Umbilical cord (tissue), 2 donors: ENCODE measurements at places on chromosomes 4 and X. TPM values are rescaled to one million over a fixed set of nuclear protein-coding genes. Genes with fewer than 3 reads are reported as not detected.
A peak's percentile ranks its signal among the peaks of the same experiment; 100 is the strongest.

DNA sequence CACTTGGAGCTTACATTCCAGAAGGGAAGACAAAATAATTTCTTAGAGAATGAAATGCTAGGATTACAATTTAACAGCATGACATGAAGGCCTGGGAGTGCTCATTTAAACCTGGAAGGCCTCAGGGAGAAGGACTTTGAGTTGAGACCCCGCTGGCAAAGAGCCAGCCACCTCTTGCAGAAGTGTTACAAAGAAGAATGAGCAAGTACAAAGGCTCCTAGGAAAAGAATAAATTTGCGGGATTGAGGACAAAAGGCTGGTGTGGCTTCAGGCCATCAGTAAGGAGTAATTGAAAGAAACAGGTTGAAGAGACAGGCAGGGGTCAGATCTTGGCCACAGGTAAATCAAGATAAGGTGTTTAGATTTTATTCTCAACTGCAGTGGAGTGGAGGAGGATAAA, 3.1 kb upstream of the ELOVL6 start:
- DNase-seq: no peak

- no peak for DNase-seq
Measured at GRCh38 chrX:53669258-53669657, 17.3 kb downstream of the HUWE1 start.

DNA sequence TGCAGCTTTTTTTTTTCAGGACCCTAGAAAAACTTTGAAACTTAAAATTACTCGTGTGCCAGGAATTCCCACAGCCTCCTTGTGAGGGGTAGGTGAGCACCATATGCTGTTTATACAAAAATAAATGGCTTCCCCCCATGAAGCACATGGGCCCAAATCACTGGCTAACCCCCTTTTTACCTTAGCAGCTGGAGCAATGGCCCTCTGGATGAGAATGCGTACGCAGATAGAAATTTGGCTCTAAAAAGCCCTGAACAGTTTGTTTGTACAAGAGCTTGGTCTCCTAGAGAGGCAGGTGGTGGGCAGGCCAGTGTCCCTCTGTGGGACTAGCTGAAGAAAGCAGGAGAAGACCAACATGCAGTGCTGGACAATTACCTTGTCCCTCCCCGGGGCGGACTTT, 76.5 kb downstream of the SLC9A6 start:
- DNase-seq: no peak

- no peak for DNase-seq
Measured at GRCh38 chr4:127174616-127175015, 458.1 kb upstream of the INTU start.

SSX4 gene
- total RNA-seq: not detected

ZDHHC15 gene
- 2.9 TPM for total RNA-seq

JCHAIN gene
- not detected for total RNA-seq

POLN gene
- 8.4 TPM for total RNA-seq

- DNase-seq: no peak
Measured at GRCh38 chr4:15376594-15376993, 51.2 kb upstream of the C1QTNF7 start.

GRCh38 chr4:74206088-74206825, 48.3 kb downstream of the MTHFD2L start:
- DNase-seq: peak; percentile 80

MAPK10 gene
- 135 TPM for total RNA-seq

GRCh38 chrX:36534900-36535299, 473.3 kb upstream of the FAM47C start:
- no peak for DNase-seq

GPR34 gene
- 44.5 TPM for total RNA-seq

DIPK2B gene
- total RNA-seq: 0.24 TPM

DNA sequence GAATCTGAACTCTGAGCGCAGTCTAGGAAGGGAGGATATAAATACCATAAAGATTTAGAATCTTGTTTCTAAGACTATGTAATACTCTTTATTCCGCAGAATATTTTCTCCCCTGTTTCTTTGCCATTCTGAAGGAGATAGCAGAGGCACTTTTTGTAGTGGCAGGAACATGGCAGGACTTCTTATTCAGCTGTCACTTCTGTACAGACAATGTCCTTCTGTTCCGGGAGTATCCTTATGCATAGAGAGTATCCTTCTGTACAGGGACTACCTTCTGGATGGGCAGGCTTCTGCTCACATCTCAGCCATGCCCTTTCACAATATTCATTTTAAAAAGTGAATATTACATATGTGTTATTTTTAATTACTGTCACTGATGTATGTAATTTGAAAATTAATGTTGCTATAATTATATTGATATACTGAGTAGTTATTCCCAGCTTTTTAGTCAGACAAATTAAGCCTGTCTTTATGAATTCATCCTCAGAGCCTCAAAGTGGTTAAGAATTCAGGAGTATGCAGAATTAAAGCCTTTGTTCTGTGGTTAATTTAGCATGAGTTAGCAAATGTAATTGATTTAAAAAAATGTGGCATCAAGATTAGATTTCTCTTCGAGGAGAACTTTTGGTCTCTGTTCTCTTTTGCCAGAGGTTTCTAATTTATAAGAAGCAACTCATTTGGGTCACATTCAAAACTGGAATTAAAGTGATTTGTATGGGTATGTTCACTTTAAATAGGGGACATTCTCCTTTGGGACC, 174.4 kb downstream of the FHIP1A start:
- no peak for DNase-seq

DKC1 gene
- 17.6 TPM for total RNA-seq

GRCh38 chrX:149365061-149365460, 140.0 kb downstream of the IDS start:
- DNase-seq: no peak

GRCh38 chr4:2721586-2721985, 34.5 kb downstream of the TNIP2 start:
- DNase-seq: no peak

CLNK gene
- total RNA-seq: 2.4 TPM

GRCh38 chr4:6926081-6926480, 16.5 kb downstream of the TBC1D14 start:
- no peak for DNase-seq

F9 gene
- total RNA-seq: 2.2 TPM

GAGE1 gene
- 1.4 TPM for total RNA-seq

GRCh38 chr4:3285558-3286334, 7.1 kb upstream of the RGS12 start:
- peak; percentile 32 for DNase-seq

GRCh38 chr4:110003401-110004187, 90.9 kb downstream of the EGF start:
- no peak for DNase-seq

RAB39B gene
- total RNA-seq: 7.7 TPM

DNA sequence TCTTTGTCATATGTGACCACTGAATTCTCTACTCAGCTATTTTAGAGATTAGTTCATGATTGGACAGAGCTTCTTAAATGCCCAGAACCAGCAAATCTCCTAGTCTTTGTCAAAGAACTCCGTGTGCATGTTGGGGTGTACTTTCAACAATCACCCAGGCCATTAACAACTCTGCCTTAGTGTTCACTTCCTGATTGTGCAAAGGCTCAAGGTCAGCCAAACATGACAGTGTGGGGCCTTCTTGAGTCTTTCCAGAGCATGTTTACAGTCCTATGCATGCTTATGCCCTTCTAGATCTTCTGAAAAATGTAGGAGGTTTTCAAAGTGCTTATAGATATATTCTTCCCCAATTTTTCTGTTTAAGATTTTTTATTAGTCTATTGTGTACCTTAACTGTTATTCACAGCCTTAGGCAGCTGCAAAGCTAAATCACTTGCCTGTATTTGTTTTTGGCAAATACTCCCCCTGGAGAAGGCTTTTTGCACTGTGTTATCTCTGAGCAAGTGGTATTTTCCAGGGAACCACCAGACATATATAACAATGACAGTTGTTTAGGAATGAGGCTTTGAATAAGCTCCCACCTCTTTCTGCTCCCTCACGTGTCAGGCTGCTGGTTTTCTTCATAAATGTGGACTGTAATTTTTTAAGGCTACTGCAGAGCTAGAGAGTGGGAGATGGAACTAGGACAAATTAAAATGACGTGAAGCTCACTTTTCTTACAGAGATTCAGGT, 24.0 kb upstream of the DRP2 start:
- DNase-seq: no peak

DNA sequence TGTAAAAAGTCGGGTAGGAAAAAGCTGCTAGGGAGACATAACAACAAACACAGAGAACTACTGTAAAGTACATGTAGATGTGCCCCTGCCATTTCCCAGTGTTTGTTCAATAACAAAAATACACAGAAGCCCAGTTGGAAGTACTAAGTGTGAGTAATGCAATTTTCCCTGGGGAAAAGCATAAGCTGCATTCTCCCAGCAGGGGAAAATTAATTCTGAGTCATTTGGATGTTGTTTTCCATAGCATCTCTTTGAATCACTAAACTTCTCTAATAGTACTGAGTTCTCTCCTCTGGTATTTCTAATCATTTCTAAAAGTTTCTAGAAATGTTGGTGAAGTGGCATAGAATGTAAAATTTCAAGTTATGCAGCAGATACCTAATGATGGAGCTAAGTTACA, 1114.9 kb downstream of the C4orf33 start:
- DNase-seq: no peak
